ENCODE measurements at places on chromosomes 5 and 9. TPM values are rescaled to one million over a fixed set of nuclear protein-coding genes. Genes with fewer than 3 reads are reported as not detected.

TMC1 gene
- total RNA-seq = not detected

SLC1A3 gene
- 2.3 TPM for total RNA-seq

DNA sequence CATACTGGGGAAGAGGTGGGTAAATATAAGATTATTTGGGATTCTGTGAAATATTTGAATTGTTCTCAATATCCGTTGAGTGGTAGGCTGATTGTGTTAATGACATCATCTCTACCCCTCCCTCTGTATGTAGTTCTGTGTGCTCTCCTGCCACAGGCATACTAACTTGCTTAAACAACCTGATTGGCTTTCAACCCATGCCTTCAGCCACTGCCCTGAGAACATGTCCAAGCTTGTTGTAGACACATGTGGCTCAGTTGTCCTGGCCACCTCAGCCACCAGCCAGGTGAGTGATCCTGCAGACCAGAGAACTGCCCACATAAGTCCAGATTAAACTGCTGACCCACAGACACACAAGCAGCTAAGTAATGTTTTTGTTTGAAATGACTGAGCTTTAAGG is 31.1 kb downstream of the ANKS6 start:
- DNase-seq = no peak

DNA sequence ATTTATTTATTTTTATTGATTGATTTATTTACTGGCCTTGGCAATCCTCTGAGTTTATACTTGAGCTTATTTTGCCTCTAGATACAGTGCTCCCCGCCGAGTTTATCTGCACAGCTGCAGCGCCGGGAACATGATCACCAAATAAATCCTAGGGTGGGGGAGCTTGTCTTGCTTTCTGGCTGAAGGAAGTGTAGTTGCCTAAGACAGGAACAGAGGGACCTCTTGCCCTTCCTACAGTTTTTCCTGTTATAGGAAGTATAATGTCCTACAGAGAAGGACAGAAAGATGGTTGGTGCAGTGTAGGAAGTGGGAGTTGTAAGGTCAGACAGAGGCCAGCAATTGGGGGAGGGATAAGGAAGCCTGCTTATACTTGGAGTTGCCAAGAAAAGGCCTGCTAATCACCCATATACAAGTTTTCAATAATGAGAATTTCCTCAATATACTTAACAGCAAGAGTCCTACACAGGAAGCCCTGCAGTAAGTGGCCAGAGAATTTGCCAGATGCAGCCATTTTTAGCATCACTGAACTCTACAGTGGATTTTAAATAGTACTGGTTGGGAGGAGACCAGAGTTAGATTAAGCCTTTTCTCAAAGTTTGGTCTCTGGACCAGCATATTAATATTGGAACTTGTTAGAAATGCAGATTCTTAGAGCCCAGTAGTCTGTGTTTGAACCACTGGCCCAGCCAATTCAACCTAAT is 7.7 kb downstream of the AOPEP start:
- no peak for DNase-seq

GRCh38 chr9:137748741-137749140 is 128.8 kb upstream of the CACNA1B start:
- no peak for DNase-seq

DNA sequence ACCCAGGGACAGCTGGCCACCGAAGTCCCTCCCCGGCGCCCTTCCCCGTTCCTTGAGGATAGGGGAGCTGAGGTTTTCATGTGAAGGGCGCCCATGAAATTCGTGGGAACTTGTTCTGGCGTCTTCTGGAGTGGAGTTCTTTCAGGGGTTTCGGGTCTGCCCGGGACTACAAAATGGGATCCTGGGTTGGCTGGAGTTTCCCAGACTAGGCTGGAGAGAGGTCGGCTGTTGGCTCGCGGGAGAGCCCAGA is 3.6 kb upstream of the RGMB start:
- no peak for DNase-seq

DNA sequence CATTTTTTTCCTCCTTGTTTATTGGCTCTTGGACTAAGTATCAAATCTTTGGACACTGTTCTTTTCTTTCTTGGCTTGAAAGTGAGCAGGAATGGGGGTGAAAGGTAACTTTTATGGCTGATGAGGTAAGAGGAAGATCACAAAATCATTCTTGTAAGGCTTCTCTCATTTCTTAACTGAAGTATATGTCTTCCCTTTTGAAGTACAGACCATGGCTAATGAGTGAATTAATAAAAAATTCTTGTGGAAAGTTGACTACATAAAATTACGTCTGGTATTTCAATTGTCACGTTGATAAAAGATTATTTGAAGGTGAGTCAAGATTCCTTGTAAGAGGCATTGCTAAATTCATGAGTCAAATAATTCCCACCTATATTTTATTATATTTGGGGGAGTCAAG is 25.1 kb downstream of the VCAN start:
- DNase-seq = no peak

- DNase-seq = no peak
Measured at GRCh38 chr5:73363911-73364730, 84.5 kb downstream of the FOXD1 start.

- DNase-seq = no peak
Measured at GRCh38 chr5:89268460-89268859, 385.5 kb upstream of the MEF2C start.
